Activated T-helper 1 cell treated with anti-CD3 and anti-CD28 coated beads, Interleukin-2, amount 50 U/mL, for 16 hours (primary cell): ENCODE measurements at places on chromosomes 4 and X.

DNA sequence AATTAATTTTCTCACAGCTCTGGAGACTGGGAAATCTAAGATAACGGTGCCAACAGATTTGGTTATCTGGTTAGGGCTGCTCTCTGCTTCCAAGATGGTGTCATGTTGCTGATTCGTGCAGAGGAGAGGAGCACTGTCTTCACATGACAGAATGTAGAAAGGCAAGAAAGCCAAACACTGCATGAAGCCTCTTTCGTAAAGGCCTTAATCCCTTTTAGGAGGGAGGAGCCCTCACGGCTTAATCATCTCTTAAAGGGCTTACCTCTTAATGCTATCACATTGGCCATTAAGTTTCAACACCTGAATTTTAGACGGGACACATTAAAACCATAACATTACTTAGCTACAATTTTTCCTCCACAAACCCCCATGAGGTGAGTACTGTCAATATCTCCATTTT is 174.1 kb downstream of the COX18 start:
- no peak for DNase-seq

DNA sequence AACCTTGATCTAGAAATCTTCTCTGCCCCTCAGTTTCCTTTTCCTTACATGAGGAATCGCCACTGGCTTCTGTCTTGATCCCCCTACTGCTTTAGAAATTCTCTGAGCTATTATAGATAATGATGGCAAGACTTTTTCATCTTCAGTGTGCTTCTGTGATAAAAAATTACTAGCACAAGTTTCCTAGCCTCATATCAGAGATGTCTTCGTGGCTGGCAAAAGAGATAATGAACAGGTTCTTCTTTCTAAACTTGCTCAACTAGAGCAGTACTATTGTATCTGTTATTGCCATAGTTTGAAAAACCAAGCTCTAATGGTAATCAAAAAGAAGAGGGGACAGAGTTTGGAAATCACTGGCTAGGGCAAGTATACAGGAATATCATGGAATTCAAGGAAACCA is 4.1 kb upstream of the PDGFC start:
- DNase-seq = no peak

- DNase-seq = peak; percentile 10
These were observed 581 bp downstream of the DNAJB14 start for GRCh38 chr4:99945718-99946355.

GRCh38 chr4:163201358-163201757 is 34.7 kb upstream of the NAF1 start:
- no peak for DNase-seq

DNA sequence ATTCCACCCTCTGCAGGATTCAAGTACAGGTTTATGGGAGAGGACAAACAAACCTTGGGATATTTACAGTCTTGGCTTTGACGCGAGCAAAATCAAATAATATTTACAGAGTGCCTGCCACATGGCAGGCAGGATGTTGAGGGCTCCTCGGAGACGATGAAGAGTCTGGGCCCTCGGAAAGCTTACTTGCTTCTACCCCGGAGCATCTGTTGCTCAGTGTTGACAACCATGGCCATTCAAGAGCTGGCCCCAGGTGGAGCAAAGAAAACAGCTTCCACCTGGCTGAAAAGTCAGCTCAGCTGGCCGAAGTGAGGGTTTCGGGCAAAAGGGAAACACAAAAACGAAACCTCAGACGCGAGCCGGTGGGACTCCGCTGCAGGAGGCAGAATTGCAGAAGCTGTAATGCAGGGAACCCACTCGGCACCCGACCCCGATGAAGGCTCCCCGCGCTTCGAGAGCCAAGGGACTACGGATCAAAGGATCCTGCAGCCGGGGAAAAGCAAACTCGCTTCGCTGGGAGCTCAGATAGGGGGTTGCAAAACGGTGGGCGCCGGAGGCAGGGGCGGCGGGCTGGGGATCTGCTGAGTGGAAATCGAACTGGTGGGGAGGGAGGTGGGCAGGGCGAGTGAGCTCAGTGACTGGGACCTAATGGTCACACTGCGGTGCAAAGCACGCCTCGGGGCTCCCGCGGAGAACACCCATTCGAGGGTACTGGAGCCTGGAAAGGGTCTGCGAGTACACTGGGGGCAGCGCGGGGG is 805 bp downstream of the ATP8A1 start:
- peak; percentile 18 for DNase-seq

- no peak for DNase-seq
These were observed 287.7 kb downstream of the STIM2 start for GRCh38 chr4:27148211-27148895.

DNA sequence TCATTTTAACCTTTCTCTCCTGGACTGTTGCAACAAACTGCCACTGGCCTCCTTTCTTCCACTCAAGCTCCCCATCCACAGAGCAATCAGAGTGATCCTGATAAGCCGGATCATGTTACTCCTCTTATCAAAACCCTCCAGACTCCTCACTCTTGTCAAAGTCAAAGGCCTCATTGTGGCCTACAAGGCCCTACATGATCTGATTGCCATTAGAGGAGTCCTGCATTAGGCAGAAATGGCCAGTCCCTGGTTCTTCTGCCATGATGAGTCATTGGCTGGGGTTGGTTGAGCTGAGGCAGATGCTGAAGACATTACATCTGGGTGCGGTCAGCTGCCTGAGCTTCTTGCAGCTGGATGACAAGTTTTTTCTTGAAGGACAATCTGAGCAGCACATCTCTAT is 32.7 kb upstream of the CASK start:
- DNase-seq = no peak

GRCh38 chr4:38036548-38036947 is 76.3 kb downstream of the PTTG2 start:
- DNase-seq = no peak

DNA sequence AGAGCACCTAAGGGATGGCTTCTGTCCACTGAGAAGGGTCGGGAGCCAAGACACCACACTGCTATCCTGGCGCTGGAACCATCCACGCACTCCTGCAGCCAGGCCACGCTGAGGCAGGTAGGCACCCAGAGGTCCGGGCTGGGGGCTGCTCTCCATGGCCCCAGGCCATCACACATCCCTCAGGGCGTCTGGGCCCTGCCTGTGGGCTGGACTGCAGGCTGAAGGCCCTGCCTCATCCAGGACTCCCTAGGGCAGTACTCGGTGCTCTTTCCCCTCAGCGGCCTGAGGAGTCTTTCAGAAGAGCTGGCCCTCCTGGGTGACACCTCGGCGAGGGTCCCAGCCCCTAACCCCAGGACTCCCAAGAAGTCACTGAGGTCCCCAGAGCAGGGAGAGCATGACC is 17.7 kb downstream of the FGFR3 start:
- no peak for DNase-seq

- DNase-seq = no peak
These were observed 301.7 kb upstream of the DIPK2B start for GRCh38 chrX:45502396-45502795.

DNA sequence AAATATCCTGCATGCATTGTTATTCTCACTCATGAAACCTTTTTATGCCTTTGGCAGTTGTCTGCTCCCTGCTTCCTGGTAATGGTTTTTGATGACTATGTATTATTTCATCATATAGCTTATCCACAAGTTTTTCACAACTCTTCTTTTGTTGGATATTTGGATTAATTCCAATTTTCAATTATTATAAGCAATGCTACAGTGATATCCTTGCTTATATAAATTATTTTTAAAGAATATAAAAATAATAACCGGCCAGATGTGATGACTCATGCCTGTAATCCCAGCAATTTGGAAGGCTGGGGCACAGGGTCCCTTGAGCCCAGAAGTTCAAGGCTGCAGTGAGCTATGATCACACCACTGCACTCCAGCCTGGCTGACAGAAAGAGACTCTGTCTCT is 47.0 kb downstream of the ASIC5 start:
- no peak for DNase-seq

DNA sequence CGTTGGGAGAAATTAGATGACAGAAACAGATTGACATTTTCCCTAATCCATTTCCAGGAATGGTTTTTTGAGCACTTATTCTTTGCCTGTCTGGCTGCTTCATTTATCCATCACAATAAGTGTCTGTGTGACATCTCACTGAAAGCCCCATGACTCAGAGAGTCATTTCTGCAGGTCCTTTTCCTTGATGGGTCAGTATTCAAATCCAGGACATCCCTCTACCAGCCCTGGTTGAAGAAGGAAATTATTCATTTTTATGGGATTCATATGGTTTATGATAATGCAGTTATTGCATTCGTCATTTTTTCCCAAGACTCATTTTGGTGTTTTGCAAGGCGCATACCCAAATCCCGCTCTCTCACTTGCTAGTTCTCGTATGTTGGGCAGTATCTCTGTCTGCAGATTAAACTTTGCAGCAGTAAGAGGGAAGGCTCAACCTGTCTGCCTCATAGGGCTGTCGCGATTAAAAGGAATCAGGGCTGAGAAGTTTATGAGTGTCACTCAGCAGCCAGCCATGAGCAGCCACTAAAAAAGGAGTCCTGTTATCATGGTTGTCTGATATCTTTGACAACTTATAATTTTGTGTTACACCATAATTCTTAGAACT is 44.0 kb downstream of the GYG2 start:
- no peak for DNase-seq

GRCh38 chr4:165906272-165906671 is 33.2 kb downstream of the TLL1 start:
- DNase-seq = no peak

DNA sequence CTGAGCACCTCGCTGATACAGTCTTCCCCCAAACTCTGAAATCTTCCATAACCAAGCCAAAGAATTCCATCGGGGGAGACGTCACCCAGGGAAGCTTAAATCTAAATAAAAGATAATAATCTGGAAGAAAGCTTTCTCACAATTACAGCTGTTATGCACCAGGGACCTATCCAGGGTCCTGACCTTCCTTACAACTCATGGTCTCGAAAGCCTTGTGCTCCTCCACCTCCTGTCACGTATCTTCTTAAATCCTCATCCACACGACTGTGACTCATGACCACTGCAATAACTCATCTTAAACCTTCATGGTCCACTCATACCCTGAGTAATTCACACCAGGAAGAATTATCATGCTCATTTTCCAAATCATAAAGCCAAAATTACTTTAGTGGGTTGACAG is 166.8 kb upstream of the FRG1 start:
- DNase-seq = no peak

DNA sequence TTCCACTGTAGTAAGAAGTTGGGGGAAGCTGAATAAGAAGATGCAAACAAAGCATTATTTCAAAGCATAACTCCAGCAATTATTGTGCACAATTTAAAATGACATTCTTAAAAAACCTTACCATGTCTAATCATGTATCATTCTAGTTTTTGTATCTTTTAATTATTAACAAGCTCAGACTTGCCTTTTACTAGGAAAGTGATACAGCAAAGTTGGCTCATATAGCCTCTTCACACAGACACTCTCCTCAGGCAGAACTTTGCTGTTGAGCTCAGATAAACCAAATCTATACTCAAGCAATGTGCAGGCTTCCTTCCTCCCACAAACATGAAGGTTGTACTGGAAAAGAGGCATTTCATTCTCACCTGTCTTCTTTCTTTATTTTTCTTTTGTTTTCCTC is 358.7 kb upstream of the EMCN start:
- DNase-seq = no peak

- DNase-seq = no peak
These were observed 103.3 kb upstream of the PCDH18 start for GRCh38 chr4:137635601-137636000.

DNA sequence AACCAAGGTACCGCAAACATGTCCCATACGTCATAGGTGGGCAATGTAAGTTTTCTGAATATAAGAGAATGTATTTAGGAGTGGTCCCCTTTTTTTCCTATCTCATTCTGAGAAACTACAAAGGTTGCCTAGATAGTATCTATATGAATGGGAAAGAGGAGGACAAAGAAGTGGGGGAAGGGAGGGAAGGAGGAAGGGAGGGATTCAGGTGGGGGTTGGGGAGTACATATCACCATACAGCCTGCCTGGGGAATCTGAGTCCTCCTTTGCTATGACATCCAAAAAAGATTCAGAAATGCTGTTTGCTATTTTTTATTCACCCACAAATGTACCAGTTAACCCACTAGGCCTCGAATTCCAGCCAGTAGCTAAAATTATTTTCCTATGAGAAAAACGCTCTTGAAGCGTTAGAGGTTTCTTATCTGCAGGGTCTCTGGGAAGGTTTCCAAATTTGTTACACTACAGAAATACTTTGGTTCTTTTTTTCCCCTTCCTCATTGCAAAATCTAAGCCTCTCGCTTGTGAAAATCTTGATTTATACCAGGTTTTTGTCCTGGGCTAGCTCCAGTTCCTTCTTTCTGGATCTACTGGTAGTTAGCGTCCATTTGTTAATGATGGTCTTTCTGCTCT is 212.9 kb downstream of the NSUN7 start:
- no peak for DNase-seq
